ENCODE measurements at places on chromosomes 16 and 17. TPM values are rescaled to one million over a fixed set of nuclear protein-coding genes. Genes with fewer than 3 reads are reported as not detected.

GRCh38 chr17:27743281-27743885 is 56.9 kb downstream of the NOS2 start:
- DNase-seq: no peak

PPL gene
- total RNA-seq: 14.6 TPM

DNA sequence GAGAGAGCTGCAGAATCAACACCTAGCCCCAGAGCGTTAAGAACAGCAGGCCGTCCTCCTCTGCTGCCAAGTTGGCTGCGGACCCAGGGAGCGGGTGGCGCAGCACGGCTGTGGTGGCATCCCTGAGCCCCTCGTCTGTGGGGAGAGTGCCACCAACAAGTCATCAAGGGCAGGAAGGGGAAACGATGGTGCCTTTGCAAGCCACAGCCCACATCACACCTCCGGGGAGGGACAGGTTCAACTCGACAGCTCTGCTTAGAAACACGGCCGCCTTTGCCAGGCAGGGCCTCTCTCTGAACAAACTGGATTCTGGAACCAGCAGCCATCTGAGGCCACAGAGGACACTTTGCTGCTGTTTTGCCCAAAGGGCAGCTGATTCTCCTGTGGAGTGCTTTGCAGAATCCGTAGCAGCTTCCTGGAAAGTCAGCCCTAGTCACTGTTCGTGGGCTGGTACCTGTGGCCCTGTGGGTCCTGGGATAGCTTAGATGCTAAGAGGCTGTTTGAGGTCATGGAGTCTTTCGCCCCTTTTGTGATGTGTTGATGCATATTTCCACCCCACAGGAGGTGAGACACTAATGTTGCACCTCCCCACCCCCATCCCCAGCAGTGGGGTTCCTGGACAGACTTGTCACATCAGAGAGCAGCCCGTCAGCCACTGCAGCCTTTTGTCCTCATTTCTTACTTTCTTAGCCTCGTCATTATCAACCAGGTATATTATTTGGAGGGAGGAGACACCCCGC is 270.6 kb downstream of the CPPED1 start:
- no peak for DNase-seq

DNA sequence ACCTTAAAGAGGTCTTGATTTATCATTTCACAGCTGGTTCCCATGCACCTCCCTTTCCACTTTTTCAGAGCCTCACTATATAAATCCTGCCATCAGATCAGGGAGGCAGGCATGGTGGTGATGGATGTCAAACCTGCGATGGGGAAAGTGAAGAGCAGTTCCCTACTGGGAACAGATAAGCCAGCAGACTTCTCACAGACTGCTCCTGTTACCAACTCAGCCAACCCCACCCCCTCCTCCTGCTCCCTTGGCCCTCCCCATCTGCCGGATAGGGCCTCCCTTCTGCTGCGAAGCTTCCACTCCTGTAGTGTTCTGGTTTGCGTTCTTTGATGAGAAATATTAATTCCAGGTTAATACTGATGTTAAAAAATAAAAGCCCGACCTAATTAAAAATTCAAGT is 232.1 kb downstream of the STX8 start:
- DNase-seq: no peak

DNA sequence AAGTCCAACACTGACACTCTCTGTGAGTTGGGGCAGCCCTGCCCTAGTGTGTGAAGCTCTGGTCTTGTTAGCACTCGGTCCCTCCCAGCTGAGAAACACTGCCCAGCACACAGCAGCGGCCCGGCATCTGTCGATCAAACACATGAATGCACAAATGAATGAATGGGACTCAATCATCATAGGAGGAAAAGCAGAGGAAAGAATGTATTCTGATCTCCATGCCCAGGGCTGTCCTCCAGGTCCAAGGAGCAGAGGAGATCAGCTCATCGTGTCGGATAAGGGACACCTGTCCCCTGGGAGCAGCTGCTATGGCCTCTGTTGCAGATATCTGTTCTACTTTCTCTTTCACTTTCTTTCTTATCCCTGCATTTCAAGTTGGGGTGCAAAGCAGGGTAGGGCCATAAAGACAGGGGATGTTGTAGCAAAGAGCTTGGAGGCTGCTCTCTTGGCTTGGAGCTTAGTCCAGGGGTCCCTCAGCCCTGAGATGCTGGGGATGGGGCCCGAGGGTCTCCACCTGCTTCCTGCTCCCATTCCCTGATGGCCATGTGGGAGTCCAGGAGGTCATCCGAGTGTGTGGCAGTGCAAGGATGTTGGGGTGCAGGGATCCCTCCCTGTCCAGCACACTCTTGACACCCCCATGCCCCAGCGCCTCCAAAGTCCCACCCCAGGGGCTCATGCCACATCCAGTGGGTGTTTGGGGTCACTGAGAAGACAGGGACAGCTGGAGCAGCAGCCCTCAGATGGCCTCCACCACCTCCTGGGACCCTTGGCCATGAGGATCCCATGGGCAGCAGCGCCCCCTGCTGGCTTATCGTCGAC is 88.2 kb downstream of the IRF8 start:
- DNase-seq: peak; percentile 70

GRCh38 chr17:17793378-17794214 is 43.2 kb downstream of the SREBF1 start:
- DNase-seq: peak; percentile 66

PLLP gene
- 10.8 TPM for total RNA-seq

- DNase-seq: no peak
Observed at GRCh38 chr16:84811529-84811928, 8.3 kb upstream of the CRISPLD2 start.

GRCh38 chr16:66342294-66342900 is 24.1 kb upstream of the CDH5 start:
- no peak for DNase-seq

ANTKMT gene
- total RNA-seq: 12.2 TPM

DNA sequence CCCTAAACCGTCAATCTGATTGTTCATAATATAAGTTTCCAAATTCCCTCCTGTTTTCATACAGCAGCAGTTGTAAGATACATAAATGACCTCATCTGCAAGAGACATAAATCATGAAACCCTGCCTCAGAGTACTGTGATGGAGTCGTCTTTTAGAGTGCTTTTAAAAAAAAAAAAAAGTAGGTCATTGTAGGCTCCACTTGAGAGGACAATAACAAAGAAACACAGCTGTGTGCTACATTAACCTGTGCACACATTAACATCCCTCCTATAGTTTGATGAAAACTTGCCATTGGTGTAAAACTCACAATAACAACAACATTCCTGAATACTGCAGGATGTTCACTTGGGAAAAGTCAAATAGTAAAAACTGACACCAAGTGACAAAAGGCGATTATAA is 56.5 kb downstream of the XPO6 start:
- no peak for DNase-seq

DNA sequence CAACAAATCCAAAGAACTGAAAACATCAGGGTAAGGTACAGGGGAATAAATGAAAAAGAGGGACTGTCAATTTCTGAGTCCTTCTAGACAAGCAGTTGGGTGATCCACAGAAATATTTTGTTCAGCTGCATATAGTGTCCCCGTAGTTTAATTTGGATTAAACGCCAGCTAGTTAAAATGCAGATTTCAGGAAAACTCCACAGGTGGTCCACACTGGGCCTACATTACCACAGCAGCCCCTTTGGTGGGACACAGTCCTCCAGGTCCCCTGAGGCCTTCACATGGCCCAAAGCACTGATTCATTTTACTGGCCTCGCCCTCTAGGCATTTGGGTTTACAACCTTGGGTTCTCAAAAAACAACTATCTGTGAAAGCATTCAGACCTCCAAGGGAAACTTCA is 4.6 kb downstream of the ARHGAP17 start:
- DNase-seq: no peak

DNA sequence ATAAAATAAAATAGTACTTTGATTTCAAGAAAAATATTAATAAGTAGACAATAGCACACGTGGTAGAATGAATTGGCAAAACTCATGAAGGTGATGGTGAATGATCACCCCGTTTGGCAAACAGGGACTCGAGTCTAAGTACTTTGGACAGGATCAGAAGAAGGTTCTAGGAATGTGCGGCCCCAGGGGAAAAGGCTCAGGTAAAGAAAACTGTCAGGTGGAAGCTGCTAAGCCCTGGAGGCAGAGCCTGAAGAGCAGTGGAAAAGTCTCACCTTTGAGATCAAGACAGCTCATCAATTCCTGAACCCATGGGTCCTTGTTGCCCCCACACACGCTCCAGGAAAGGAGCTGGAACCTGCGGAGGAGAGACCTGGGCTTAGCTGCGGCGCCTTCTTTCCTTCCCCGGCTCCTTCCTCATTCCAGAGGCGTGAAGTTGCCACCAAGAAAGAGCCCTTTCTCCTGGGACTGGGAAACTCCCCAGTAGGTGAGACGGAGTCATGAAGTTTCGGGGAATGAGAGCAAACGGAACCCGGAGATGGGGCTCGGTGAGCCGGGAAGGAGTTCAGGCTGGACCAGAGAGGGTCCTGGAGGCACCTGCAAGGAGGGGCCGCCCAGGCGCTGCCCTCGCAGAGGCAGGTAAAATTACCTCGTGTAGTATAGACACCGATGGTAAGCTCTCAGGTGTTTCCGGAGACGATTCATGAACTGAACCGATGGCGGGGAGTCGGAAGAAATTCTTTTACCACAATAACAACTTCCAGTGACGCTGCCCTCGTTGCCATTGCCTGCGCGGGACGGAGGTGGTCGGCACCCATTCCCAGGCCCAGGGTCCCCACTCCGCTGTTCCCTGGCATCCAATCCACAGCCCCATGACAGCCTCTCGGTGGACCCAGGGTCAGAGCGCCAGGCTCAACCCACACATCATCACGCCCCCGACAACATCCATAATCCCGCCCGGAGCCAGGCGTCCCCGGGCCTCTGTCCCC is 1.2 kb upstream of the ZMYND15 start:
- DNase-seq: no peak

EEF2KMT gene
- 4.9 TPM for total RNA-seq

MVD gene
- 20.7 TPM for total RNA-seq

DNA sequence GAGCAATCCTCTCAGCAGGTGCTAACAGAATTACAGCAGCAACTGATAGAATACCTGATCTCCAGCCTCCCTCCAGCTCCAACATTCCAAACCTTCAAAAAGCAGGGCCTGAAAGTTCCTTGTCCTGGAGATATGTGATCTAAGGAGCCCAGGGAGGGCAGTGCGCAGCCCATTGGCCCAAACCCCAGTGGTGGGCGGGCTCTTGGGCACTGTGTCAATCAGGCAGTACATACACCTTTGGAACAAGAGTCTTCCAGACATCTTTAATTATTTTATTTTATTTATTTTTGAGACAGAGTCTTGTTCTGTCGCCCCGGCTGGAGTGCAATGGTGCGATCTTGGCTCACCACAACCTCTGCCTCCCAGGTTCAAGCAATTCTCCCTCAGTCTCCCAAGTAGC is 24.2 kb downstream of the SLC12A3 start:
- DNase-seq: no peak

GRCh38 chr17:41451154-41451728 is 10.5 kb upstream of the KRT38 start:
- no peak for DNase-seq

GRCh38 chr16:48366165-48367093 is 18.8 kb downstream of the SIAH1 start:
- DNase-seq: no peak

GRCh38 chr17:81238490-81238814 is 403 bp downstream of the TEPSIN start:
- DNase-seq: no peak

DNA sequence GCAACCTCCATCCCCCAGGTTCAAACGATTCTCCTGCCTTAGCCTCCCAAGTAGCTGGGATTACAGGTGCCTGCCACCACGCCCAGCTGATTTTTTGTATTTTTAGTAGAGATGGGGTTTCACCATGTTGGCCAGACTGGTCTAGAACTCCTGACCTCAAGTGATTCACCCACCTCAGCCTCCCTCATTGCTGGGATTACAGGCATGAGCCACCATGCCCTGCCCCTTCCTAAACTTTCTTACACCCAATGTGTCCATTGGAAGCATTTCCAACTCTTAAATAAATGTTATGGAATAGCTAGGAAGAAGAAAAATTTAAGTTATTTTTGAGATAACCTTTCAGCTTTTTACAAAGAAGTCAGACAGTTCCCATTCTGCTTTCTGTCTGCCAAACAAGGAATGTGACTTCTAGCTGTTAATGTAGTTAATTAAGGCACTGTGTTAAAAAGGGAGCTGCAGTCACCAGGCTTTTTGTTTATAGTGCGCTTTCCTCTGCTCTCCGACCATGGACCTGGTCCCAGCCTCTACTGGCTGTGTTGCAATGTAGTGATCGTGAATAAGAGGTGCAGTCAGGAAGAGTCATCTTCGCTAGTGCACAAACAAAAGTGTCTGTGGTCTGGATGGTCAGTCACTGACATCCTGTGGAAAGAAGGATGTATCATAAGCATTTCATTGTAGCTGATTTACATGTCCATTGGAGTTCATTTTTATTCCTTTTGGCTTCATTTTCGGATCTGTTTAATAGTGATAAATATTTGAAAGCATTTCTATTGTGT is 39.7 kb downstream of the USP10 start:
- no peak for DNase-seq

SMIM36 gene
- not detected for total RNA-seq

- no peak for DNase-seq
Observed at GRCh38 chr16:87973717-87974116, 22.5 kb downstream of the BANP start.

GRCh38 chr16:60811657-60812056 is 1224.6 kb downstream of the CDH8 start:
- no peak for DNase-seq

- no peak for DNase-seq
Observed at GRCh38 chr17:12457493-12457892, 208.2 kb upstream of the MYOCD start.

DNA sequence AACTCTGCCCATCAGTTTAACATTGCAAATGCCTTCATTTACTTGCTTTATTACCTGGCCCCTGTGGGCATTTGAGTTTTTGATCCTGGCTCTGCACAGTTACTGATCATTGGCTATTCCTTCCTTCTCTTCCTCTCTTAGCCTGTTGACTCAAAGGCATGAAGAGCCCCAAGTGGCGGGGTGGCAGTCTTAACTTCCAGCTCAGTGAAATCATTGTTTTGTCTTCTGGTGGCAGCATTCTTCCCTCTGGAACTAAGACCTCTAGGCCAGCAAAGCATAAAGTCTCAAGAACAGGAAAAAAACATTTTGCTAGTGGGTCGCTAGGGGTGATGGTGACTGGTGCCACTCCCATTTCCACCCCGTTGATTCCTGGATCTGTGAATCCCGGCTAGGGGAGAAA is 52.3 kb upstream of the MRTFB start:
- no peak for DNase-seq

PERCC1 gene
- total RNA-seq: not detected

SNN gene
- total RNA-seq: 10.6 TPM

GRCh38 chr16:87581857-87582215 is 20.5 kb upstream of the JPH3 start:
- no peak for DNase-seq

- DNase-seq: no peak
Observed at GRCh38 chr17:17176341-17176740, 29.8 kb downstream of the PLD6 start.

Measured in pancreas (tissue), 10 donors.